ENCODE measurements at places on chromosomes 12 and 14.
A peak's percentile ranks its signal among the peaks of the same experiment; 100 is the strongest.

GRCh38 chr14:99267837-99268781 lies 3.9 kb downstream of the BCL11B start:
- DNase-seq: peak; percentile 61

GRCh38 chr14:36939265-36939664 lies 233.1 kb downstream of the SLC25A21 start:
- no peak for DNase-seq

DNA sequence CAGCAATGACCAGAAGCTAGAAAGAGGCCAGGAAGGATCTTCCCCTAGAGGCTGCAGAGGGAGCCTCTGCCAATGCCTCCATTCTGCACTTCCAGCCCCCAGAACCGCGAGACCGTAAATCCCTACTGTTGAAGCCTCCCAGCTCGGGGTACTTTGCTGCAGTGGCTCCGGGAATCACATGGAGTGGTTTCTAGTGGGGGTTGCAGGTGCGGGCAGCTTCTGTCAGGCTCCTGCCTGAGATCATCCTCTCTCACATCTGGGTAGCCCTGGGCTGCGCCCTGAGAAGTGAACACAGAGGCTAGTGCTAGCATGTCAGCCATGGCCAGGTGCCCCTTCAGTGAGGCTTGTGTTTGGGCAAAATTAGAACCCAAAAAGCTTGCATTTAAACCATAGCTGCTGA lies 67.3 kb downstream of the TSPAN9 start:
- DNase-seq: no peak

- DNase-seq: no peak
Observed at GRCh38 chr14:64465831-64466554, 694 bp downstream of the AKAP5 start.

DNA sequence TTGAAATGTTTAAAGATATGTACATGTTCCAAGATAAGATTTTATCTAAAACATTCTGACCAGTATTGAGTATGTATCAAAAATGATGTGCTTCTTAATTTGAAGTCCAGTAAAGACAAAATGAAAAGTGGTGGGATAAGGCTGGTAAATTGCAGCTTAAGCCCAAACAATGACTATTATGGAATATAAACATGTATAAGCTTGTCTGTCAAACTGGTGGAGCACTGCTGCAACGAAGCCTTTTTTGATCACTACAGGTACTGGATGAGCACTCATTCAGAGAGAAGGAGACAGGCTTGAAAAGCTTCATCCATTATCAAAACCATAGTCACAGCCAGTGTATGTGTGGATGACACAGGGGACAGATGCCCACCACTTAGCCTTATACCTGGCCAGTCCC lies 138.4 kb downstream of the ATP23 start:
- no peak for DNase-seq

- no peak for DNase-seq
Observed at GRCh38 chr14:51521764-51522163, 129.9 kb upstream of the FRMD6 start.

GRCh38 chr14:104973135-104973384 lies 5.1 kb downstream of the AHNAK2 start:
- no peak for DNase-seq

GRCh38 chr14:91835197-91835919 lies 32.0 kb downstream of the TC2N start:
- peak; percentile 44 for DNase-seq

- DNase-seq: no peak
Observed at GRCh38 chr12:130418251-130418650, 80.6 kb downstream of the PIWIL1 start.

- DNase-seq: no peak
Observed at GRCh38 chr12:52591521-52591920, 9.7 kb downstream of the KRT72 start.

DNA sequence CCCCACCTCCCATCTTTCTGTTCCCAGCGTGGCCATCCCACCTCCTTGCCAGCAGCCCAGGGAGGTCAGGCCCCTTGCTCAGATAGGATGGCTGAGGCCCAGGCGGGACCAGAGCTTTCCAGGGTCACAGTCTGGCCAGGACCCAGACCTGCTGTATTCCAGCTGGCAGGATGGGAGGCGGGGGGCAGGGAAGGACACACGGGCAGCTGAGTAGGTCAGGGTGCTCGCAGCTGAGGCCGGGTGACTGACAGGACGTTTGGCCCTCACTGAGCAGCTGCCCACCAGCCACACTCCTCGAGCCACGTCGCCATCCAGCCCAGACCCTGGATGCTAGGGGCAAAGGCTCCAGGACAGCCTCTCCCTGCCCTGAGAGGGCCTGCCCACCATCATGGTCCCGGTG lies 4.0 kb downstream of the NUDT14 start:
- no peak for DNase-seq

GRCh38 chr14:103563844-103564505 lies 1.2 kb downstream of the COA8 start:
- no peak for DNase-seq

GRCh38 chr14:31884776-31885379 lies 192.2 kb upstream of the ARHGAP5 start:
- no peak for DNase-seq

- DNase-seq: no peak
Observed at GRCh38 chr12:116368196-116369194, 91.0 kb upstream of the MED13L start.

GRCh38 chr12:4027412-4027811 lies 154.2 kb upstream of the PARP11 start:
- DNase-seq: peak; percentile 60

DNA sequence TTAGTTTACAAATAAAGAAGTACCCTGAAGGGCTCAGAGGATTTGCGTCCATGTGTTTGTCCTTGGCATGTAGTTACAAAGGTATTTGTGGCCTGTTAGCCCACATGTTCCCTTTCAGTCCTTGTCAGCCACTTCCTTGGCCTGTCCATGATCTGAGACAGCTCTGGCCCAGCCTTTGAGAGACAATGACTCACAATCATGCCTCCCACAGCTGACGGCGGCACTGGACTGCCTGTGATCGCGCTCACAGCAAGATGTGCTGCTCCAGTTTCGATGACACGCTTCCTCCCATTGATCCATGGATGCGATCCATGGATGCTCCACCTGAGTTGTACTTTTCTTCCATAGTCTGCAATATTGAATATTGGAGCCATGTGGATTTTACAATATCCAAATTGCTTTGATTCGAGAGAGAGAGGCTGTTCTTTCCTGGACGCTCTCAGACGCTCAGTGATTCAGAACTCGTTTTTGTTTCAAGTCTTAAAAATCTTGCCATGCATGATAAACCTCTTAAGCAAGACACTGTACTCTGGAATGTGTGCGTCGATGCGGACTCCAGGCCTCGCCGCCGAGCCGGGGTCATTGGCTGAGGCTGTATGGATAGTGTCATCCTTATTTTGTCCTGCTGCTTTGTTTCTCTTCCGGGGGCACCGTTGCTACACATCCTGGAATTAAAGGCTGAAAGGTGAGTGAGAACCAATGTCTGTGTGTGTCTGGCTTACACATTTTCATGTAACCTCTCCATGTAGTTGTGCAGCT lies 220.1 kb downstream of the GLT1D1 start:
- no peak for DNase-seq

- no peak for DNase-seq
Observed at GRCh38 chr14:101733211-101733610, 28.3 kb upstream of the PPP2R5C start.

DNA sequence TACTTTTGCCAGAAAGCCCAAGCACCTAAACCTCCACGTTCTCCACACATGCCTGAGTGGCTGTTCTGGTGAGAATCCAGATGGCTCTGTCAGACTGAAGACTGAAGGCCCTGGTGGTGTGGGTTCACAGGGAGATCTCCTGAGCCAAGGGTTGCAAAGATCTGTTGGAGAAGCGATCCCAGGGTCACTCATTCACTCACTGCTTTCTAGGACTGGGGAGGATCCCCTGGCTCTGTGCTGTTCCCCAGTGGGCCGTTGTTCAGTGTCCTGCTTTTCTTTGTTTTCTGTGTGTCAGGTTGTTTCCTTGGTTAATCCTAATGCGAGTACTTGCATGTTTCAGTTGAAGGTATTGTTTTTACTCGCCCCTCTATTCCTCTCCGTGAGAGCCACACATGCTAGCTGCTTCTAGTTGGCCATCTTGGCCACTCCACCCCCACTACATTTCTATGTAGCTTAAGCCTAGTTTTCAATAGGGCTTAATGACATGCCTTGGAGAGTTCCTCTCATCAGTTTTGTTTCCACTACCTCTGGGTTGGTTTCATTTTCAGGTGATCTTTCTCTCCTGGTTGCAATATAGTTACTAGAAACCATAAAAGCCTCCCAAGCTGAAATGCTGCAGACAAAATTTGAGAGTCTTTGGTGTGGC lies 144.5 kb upstream of the SLC38A2 start:
- peak; percentile 27 for DNase-seq

GRCh38 chr14:64092940-64093339 lies 201.2 kb downstream of the ESR2 start:
- no peak for DNase-seq

GRCh38 chr12:68536885-68537485 lies 73.7 kb upstream of the RAP1B start:
- no peak for DNase-seq
